ENCODE measurements at places on chromosomes 6 and 20.
A peak's percentile ranks its signal among the peaks of the same experiment; 100 is the strongest.

- peaks cover 44% of the 10 kb centered on the region for H3K4me1 ChIP-seq
- peaks cover 18% of the 10 kb centered on the region for H3K36me3 ChIP-seq
- H3K27me3 ChIP-seq: no peaks in the 10 kb centered on the region
- H3K27ac ChIP-seq: peak overlapping the region; percentile 100
These were observed 584 bp downstream of the LYRM4 start for GRCh38 chr6:5260111-5260620.

DNA sequence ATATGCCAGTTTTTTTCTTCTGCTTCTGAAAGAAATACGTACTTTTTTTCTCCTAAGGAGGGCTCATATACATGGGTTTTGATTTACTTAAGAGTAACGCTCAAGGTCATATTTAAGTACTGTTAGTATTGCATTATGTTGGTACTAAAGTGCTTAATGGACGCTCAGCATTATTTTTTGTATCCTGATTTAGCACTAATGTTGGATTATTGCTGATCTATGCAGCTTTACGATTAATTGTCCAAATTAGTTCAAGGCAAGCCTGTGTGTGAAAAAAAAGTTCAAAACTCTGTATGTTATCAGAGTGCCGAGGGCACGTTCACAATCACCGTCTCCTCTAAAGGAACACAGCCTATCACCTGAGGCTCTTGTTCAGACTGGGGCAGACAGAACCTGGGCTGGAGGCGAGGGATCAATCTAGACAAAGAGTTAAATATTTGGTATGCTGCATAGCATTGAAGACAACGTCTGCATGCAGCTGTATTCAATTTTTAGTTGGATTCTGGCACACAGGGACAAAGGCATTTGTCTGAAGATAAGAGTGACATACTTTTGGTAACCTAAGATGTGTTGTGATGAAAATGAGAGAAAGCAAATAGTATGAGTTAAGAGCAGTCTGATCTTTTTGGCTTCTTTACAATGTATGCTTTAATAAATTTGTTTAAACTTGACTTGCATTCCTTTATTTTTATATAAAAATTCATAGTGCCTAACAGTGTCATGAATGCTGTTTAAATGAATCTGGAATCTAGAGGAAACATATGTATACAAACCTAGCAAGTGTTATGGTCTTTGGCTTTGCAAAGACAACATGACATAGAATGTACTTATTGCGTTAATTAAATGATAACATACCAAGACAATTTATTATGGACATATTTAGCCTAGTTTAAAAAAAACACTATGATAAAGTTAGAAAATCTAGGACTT lies 341.2 kb downstream of the SAMD5 start:
- no peak for ATAC-seq
- no peaks in the 10 kb centered on the region for H3K36me3 ChIP-seq
- no peak overlapping the region for H3K27ac ChIP-seq
- no peaks in the 10 kb centered on the region for H3K27me3 ChIP-seq

DNA sequence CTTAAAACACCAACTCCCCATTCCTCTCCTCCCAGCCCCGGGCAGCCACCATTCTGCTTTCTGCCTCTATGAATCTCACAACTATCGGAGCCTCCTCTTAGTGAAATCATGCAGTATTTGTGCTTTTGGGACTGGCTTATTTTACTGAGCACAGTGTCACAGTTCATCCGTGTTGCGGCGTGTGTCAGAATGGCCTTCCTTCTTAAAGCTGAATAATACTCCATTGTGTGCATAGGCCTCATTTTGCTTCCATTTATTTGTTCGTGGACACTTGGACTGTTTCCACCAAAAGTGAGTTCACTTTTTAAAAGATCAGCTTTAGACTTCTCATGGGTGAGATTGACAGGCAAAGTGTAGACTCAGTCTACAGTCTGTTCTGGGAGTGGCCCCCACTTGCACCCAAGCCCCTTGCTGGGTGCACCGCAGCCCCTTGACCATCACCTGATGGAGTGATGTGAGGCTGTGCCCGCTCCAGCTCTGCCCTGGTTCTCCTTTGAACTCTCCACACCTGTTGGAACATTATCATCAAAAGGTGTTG lies 12.6 kb downstream of the DUSP22 start:
- peaks cover 19% of the 10 kb centered on the region for H3K4me1 ChIP-seq
- H3K36me3 ChIP-seq: peaks cover 3% of the 10 kb centered on the region
- H3K27me3 ChIP-seq: no peaks in the 10 kb centered on the region
- H3K27ac ChIP-seq: no peak overlapping the region

GRCh38 chr6:108285381-108285780 lies 9.5 kb upstream of the AFG1L start:
- H3K36me3 ChIP-seq: no peaks in the 10 kb centered on the region
- H3K4me1 ChIP-seq: peaks cover 5% of the 10 kb centered on the region
- H3K27me3 ChIP-seq: no peaks in the 10 kb centered on the region
- no peak overlapping the region for H3K27ac ChIP-seq

DNA sequence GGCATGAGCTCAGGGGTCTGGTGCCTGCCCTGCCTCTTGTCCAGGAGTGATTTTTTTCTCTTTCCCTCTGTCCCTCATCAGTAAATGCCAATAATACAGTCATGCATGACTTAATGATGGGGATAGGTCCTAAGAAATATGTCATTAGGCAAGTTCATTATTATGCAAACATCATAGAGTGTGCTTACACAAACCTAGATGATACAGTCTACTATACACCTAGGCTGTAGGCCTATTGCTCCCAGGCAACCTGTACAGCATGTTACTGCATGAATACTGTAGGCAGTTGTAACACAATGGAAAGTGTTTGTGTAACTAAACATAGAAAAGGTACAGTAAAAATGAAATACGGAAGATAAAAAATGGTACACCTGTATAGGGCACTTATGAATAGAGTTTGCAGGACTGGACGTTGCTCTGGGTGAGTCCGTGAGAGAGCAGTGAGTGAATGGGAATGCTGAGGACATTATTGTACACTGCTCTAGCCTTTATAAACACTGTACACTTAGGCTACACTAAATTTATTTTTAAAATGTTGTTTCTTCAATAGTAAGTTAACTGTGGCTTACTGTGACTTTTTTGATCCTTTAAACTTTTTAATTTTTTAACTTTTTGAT lies 22.1 kb downstream of the PBOV1 start:
- H3K4me1 ChIP-seq: no peaks in the 10 kb centered on the region
- peaks cover 19% of the 10 kb centered on the region for H3K27me3 ChIP-seq
- no peak overlapping the region for H3K27ac ChIP-seq
- H3K36me3 ChIP-seq: no peaks in the 10 kb centered on the region

GRCh38 chr6:36297511-36297910 lies 27.7 kb downstream of the PNPLA1 start:
- H3K4me1 ChIP-seq: peaks cover 5% of the 10 kb centered on the region
- no peak overlapping the region for H3K27ac ChIP-seq
- H3K27me3 ChIP-seq: peaks cover 68% of the 10 kb centered on the region
- ATAC-seq: no peak

DNA sequence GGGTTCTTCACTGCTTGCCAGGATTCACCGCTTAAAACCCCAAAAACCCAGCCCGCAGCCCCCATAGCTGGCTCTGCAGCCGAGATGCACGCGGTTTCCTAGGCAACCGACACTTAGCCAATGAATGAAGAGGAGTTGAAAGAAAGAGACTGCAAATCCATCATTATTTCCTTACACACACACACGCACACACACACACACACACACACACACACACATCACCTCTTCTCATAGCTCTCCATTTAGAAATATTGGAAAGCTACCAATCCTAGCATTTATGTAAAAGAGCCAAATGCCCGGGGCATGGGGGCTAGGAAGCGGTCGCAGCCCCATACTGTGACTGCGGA lies 3.4 kb upstream of the TUBB2B start:
- peaks cover 55% of the 10 kb centered on the region for H3K4me1 ChIP-seq
- ATAC-seq: no peak
- no peak overlapping the region for H3K4me3 ChIP-seq

- no peaks in the 10 kb centered on the region for H3K36me3 ChIP-seq
- no peak overlapping the region for H3K27ac ChIP-seq
- H3K4me1 ChIP-seq: peaks cover 14% of the 10 kb centered on the region
- ATAC-seq: no peak
- no peaks in the 10 kb centered on the region for H3K27me3 ChIP-seq
These were observed 18.3 kb downstream of the MARCKS start for GRCh38 chr6:113875470-113875869.

GRCh38 chr20:45924391-45925261 lies 9.9 kb upstream of the PCIF1 start:
- H3K4me3 ChIP-seq: no peak overlapping the region
- H3K27ac ChIP-seq: no peak overlapping the region
- ATAC-seq: no peak
- H3K27me3 ChIP-seq: peaks cover 26% of the 10 kb centered on the region
- no peaks in the 10 kb centered on the region for H3K4me1 ChIP-seq

- no peak overlapping the region for H3K27ac ChIP-seq
- no peaks in the 10 kb centered on the region for H3K36me3 ChIP-seq
- no peak for ATAC-seq
- H3K27me3 ChIP-seq: peaks cover 28% of the 10 kb centered on the region
- H3K4me1 ChIP-seq: no peaks in the 10 kb centered on the region
These were observed 96.6 kb upstream of the NXT1 start for GRCh38 chr20:23254034-23254433.

DNA sequence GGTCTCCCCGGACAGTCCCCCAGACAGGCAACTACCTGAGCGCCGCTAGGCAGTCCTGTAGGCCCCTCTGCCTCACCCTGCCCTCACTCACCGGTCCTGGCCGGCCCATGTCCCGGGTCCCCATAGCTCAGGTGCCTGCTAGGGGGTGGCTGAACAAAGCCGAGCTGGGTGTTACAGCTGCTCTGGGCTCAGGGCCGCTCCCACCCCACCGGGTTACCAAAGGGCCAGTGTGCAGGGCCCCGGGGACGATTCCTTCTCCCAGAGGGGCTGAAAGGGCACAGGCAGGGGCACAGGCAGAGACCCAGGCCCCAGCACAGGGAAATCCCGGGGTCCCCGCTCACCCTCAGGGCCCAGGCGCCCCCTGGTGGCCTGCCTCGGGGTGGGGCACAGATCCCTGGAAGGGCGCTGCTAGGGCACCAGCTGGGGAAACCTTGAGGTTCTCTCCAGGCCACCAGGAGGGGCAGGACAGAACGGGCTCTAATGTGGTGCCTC lies 118.4 kb downstream of the GRM4 start:
- no peak overlapping the region for H3K4me3 ChIP-seq
- H3K27me3 ChIP-seq: peaks cover 10% of the 10 kb centered on the region
- peaks cover 8% of the 10 kb centered on the region for H3K4me1 ChIP-seq
- ATAC-seq: peak; percentile 42

- no peak overlapping the region for H3K27ac ChIP-seq
- H3K4me1 ChIP-seq: no peaks in the 10 kb centered on the region
- H3K27me3 ChIP-seq: no peaks in the 10 kb centered on the region
- H3K36me3 ChIP-seq: peaks cover 9% of the 10 kb centered on the region
These were observed 46.9 kb downstream of the OSTM1 start for GRCh38 chr6:108027594-108027993.

- H3K27me3 ChIP-seq: peaks cover 8% of the 10 kb centered on the region
- ATAC-seq: no peak
- H3K36me3 ChIP-seq: peaks cover 6% of the 10 kb centered on the region
- no peaks in the 10 kb centered on the region for H3K4me1 ChIP-seq
These were observed 182.2 kb downstream of the AKAP7 start for GRCh38 chr6:131317516-131317915.

GRCh38 chr6:39913391-39913916 lies 20.8 kb downstream of the MOCS1 start:
- no peaks in the 10 kb centered on the region for H3K27me3 ChIP-seq
- H3K4me1 ChIP-seq: no peaks in the 10 kb centered on the region
- no peak overlapping the region for H3K27ac ChIP-seq
- no peaks in the 10 kb centered on the region for H3K36me3 ChIP-seq

DNA sequence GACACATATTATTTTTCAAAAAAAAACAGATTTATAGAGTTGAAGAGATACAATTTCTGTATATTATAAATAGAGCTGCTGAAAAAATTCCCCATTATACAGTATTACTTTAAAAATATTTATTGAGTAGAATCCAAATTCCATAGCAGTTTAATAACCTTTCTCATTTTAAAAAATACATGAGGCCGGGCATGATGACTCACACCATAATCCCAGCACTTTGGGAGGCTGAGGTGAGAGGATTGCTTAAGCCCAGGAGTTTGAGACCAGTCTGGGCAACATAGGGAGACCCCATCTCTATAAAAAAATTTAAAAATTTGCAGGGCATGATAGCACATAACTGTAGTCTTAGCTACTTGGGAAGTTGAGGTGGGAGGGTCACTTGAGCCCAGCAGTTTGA lies 13.0 kb downstream of the ATRN start:
- no peak for ATAC-seq
- H3K4me3 ChIP-seq: no peak overlapping the region
- no peak overlapping the region for H3K27ac ChIP-seq
- H3K27me3 ChIP-seq: no peaks in the 10 kb centered on the region

DNA sequence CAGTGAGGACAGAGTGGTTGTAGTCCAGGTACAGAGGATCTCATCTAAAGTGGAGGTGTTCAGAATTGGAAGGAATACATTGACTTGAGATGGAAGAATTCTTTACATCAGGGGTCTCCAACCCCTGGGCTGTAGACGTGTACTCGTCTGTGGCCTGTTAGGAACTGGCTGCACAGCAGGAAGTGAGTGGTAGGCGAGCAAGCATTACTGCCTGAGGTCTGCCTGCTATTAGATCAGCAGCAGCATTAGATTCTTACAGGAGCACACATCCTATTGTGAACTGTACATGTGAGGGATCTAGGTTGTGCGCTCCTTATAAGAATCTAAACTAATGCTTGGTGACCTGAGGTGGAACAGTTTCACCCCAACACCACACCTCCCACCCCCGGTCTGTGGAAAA lies 121.1 kb downstream of the CDKAL1 start:
- no peak for ATAC-seq
- no peak overlapping the region for H3K27ac ChIP-seq
- H3K4me1 ChIP-seq: peaks cover 27% of the 10 kb centered on the region
- H3K27me3 ChIP-seq: no peaks in the 10 kb centered on the region
- H3K36me3 ChIP-seq: peaks cover 66% of the 10 kb centered on the region
- H3K4me3 ChIP-seq: no peak overlapping the region

- no peak for ATAC-seq
- H3K27me3 ChIP-seq: peaks cover 25% of the 10 kb centered on the region
- no peaks in the 10 kb centered on the region for H3K36me3 ChIP-seq
- no peak overlapping the region for H3K4me3 ChIP-seq
These were observed 124.3 kb upstream of the MLIP start for GRCh38 chr6:53986721-53987521.

DNA sequence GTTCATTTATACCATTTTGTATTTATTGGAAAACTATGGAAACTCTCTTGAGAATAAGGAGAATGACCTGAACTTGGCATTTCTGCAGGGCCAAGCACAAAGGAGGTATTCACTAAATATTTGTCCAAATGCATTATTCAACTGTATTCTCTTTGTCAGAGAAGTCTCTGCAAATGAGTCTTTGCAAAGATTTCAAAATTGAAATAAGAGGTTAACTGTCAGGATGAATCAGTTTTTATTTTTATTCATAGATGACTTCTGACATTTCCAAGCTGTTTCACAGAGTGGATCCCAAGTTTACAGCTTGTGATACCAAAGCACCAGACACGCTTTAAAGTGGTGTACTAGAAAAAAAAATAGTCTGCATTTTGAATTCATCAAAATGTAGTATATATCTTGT lies 131.6 kb downstream of the UTRN start:
- no peak overlapping the region for H3K4me3 ChIP-seq
- ATAC-seq: no peak
- peaks cover 6% of the 10 kb centered on the region for H3K36me3 ChIP-seq
- H3K4me1 ChIP-seq: peaks cover 39% of the 10 kb centered on the region
- H3K27me3 ChIP-seq: no peaks in the 10 kb centered on the region
- no peak overlapping the region for H3K27ac ChIP-seq
